ENCODE measurements at places on chromosomes 2 and 18.

DNA sequence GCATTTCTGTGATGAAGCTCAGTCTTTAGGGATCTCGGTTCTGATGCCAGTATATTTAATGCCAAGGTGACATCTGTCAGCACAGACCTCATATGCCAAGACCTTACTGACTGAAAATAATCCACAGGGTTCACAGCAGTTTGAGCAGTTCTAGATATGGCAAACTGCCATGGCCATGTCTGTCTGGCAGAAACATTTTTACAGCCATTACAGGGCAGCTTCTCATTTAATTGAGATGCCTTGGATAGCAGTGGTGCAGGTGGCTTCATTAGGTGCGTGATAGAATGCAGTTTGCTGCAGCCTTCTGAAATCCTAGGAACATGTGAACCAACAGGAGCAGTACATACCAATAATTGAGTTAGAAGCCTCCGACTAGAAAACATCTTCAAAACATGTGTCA, 510.6 kb downstream of the XIRP2 start:
- no peak for DNase-seq

GRCh38 chr2:120774557-120775160, 39.0 kb downstream of the GLI2 start:
- DNase-seq: no peak

DNA sequence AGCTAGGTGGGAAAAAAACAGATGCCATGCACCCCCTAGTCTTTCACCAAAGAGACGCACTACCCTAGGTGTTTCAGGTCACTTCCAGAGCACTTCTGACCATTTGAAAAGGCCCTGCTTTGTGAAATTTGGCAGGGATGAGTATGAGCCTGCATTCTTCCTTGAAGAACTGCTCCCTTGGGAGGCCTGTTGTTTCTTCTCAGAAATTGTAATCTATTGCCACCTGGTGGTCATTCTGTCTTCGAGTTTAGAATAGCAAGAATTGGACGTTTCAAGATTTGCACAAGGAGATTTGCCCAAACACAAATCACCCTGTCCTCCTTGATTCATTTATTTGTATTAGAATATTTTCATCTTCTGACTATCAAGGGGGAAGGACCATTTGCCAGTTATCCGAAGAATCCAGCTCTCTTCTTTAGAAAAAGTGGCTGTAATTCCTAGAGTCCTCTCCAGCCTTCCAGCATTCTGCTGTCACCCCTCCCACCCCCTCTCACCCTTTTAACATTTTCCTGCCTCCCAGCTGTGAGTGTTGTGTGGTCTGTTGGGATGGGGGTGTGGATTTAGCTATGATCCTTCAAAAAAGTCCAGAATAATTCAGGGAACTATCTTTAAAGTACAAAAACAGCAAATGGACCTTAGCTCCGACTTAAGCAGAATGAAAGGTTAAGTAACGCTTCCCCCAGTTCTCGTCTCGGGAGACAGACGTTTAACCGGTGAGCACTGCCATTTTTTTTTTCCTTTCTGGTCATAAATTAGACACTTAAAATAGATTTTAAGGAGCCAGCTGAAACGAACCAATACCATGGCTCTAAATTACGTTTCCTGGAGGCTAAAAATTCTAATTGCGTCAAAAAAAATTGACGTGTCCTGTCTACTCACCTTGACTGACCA, 3.7 kb upstream of the GAD1 start:
- DNase-seq: peak; percentile 97

DNA sequence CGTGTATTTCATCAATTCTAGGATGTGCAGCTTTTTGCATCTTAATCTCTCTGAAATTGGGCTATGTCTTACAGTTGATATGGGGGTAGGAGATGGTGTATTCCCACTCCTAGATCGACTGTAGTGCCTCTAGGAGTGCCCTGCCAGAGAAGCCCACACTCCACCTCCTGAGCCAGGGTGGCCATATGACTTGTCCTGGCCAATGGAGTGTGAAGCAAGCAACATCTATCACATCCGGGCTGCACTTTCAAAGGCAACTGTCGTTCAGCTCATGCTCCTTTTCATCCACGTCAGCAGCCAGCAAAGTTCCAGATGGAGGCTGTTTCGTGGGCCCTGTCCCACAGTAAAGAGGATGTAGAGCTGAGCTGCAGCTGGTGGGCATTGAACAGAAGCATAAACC, 149.4 kb upstream of the SLC1A4 start:
- DNase-seq: no peak

DNA sequence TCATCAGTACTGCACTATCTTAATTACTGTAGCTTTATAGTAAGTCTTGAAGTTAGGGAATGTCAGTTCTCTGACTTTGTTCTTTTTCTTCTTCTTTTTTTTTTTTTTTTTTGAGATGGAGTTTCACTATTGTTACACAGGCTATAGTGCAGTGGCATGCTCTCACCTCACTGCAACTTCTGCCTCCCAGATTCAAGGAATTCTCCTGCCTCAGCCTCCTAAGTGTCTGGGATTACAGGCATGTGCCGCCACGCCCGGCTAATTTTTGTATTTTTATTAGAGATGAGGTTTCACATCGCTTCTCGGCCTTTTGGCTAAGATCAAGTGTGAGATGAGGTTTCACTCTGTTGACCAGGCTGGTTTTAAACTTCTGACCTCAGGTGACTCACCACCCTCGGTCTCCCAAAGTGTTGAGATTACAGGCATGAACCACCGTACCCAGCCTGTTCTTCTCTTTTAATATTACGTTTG, 41.9 kb upstream of the TANC1 start:
- no peak for DNase-seq

DNA sequence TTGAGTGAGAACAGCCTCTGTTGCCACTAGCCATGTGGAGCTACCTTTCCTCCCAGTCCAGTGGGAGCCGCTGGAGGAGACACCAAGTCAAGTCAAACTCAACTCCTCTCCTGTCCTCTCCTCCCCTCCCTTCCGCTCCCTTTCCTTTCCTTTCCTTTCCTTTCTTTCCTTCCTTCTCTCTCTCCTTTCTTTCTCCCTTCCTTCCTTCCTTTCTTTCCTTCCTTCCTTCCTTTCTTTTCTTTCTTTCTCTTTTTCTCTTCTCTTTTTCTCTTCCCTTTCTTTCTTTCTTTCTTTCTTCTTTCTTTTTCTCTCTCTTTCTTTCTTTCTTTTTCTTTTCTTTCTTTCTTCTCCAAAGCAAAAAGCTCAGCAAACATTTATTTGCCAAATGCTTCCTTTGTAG, 44.5 kb downstream of the THNSL2 start:
- DNase-seq: no peak

DNA sequence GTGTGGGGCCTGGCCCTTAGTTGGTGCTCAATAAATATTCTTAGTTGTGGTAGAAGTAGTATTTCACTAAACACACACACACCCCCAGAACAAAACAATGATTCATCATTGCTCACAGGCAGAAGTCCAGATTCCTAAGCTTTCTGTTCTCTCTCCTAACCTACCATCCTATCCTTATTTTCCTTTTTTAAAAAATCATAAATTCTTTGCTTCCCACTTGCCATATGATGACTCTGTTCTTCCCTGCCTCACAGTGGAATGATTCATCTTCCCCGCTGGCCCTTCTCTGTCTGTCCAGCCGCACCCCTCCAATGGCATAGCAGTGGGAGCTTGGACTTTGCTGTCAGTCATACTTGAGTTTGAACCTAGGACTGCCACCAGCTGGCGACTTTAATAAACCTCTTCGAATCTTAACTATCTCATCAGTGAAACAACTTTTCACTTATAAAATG, 5.2 kb downstream of the EML6 start:
- DNase-seq: peak; percentile 96

DNA sequence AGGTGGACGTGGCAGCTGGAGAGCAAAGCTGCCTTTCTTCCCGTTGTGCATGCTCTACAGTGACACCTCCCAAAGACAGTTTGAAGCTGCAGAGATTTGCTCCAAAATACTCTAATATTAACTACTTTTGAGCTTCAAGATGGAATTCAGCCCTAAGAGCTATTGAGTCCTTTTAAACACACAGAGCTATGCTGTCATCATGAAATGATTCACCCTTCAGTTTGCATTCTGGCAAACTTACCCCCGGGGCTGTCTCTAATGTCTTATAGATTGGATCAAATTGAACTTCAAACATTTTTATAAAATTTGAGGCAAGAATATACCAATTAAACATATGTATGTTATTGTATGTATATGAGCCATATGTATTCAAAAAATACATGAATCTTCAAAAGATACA, 110.7 kb upstream of the EFEMP1 start:
- DNase-seq: no peak

- no peak for DNase-seq
These were observed 53.1 kb downstream of the LRRTM4 start for GRCh38 chr2:77469106-77469505.

GRCh38 chr2:58097025-58097424, 50.4 kb downstream of the VRK2 start:
- no peak for DNase-seq

GRCh38 chr2:100632759-100633158, 70.0 kb downstream of the PDCL3 start:
- no peak for DNase-seq

DNA sequence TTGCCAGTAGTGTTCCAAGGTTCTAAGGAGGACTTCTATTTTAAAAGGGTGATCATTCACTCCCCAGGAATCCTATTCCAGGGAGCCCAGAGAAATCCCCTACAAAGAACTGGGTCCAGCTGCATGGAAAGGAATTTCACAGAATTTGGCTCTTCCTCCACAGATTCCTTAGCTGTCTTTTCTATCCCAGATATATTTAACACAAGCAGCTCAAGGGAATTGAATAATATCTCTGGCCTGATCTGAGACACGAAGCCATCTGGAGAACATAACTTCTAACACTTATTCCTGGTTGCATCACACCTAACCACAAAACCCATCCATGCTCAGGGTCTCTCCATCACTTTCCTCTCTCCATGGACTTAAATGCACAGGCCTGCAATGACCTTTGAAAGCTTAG, 306.7 kb upstream of the ACVR2A start:
- DNase-seq: peak; percentile 52

GRCh38 chr2:11406958-11407381, 59.0 kb downstream of the E2F6 start:
- DNase-seq: peak; percentile 95

- DNase-seq: no peak
These were observed 131.8 kb downstream of the KCNH7 start for GRCh38 chr2:162706770-162707169.

- no peak for DNase-seq
These were observed 142.2 kb upstream of the SMAD2 start for GRCh38 chr18:48072428-48073204.

- DNase-seq: no peak
These were observed 104.0 kb downstream of the CYRIA start for GRCh38 chr2:16561676-16562075.

- no peak for DNase-seq
These were observed 30.9 kb downstream of the NOL10 start for GRCh38 chr2:10658914-10659257.

DNA sequence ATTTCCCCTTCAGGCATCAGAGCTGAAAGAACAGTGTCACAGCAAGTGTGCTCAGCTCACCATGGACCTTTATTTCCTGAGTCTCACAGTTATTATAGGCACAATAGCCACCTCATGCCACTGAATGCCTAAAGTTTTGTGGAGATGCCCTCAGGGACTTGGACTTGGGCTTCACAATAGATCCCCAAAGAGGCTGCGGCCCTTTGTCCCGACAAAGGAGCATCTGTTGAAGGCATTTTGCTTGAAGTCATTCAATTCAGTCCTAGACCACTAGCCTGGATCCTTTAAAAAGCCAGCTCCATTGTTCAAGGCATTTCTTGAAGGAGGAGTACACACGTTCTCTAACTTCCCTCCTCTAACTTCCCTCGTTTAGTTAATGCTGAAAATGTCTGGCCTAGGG, 125.4 kb downstream of the DCC start:
- no peak for DNase-seq

DNA sequence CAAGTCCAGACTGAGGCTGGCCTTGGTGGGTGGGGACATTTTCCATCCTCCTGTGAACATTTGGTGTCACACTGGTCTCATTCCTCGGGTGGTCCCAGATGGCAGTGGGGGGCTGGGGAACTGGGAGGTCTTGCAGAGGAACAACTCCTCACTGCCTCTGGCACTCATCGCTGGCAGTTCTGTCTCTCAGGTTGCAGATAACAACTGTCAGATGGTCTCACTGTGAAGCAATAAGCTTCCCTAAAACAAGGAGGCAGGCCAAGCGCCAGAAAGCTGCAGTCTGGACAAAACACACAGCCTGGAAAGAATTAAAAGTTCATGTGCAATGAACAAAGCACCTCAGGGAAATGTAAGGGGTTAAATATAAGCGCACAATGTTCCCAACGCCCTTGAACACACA, 78.1 kb downstream of the IRS1 start:
- no peak for DNase-seq

DNA sequence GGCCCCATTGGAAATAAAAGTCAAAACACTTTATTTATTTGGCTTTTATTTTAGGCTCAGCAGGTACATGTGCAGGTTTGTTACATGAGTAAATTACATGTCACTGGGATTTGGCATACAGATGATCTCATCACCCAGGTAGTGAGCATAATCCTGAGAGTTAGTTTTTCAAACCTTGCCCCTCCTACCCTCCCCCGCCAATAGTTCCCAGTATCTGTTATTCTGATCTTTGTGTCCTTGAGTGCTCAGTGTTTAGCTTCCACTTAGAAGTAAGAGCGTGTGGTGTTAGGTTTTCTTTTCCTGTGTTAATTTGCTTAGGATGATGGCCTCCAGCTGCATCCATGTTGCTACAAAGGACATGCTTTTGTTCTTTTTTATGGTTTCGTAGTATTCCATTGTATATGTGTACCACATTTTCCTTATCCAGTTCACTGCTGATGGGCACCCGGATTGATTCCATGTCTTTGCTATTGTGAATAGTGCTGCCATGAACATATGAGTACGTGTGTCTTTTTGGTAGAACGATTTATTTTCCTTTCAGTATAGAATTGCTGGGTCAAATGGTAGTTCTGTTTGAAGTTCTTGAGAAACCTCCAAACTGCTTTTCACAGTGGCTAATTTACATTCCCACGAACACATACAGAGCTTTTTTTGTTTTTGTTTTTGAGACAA, 47.9 kb downstream of the ARMC9 start:
- DNase-seq: no peak

DNA sequence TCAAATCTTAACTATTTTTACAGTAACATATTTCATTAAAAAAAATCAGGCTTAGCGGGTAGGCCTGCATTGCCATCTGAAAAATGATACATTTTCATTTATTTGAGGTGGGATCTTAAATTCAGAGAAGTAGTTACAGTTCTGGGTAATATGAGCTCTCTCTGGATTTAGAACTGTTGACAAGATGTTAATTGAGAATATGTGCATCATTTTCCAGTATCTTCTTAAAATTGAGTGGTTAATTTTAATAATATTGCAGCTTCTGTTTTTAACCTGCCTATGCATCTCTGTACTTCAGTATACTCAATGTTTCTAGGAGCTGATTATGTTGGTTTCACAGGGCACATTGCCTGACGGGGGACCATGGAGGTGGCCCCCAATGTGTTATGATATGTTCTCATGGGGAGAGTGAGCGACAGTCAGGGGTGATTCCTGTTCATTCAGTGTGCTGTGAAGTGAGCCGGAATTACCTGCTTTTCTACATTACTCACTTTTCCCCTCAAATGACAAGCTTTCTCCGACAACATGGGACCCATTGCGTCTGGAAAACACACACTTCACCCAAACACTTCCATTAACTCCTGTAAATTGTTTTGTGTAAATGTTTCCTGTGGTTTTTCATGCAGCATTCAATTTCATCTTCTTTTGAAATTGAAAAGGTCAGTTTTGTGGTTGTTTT, 406.2 kb downstream of the MTX2 start:
- no peak for DNase-seq

All from osteoblast (primary cell).